Aorta (tissue), 5 donors: ENCODE measurements at places on chromosomes 2 and 18.

- H3K4me3 ChIP-seq: no peak overlapping the region
- no peaks in the 10 kb centered on the region for H3K4me1 ChIP-seq
- no peaks in the 10 kb centered on the region for H3K36me3 ChIP-seq
- DNase-seq: no peak
- no peaks in the 10 kb centered on the region for H3K27me3 ChIP-seq
Observed at GRCh38 chr2:138028538-138028937, 64.3 kb downstream of the HNMT start.

DNA sequence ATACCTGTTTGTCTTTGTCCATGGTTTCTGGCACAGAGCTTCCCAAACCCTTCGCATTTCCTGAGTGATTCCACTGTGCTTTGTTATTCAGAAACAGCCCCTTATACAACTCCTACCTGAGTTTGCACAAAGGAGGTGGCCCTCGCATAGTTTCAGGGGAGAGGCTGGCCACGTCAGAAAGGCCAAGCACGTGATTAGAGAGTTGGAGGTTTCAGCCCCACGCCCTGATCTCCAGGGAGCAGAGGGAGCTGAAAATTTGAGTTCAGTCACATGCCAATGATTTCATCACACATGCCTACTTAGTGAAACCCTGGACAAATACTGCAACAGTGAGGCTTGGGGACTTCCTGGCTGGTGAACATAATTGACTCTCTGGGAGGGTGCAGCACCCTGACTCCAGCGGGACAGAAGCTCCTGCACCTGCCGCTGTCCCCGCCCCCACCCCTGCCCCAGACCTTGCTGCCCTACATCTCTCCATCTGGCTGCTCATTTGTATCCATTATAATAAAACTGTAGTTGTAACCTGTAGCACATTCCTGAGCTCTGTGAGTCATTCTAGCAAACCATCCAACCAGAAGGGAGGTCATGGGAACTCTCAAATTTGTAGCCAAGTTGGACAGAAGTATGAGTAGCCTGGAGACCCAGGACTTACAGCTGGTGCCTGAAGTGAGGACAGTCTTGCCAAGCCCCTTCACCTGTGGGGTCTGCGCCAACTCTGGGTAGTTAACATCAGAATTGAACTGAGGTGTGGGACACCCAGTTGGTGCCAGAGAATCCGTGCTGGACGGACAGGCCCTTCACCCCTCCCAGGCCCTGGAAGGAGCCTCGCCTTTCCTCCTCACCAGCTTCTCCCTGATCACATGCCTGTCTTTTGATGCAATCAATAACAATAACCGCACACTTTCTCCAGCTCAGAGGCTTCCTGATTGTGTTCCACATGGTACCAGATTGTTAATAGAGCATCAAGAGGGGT is 224.3 kb downstream of the ANAPC1 start:
- no peaks in the 10 kb centered on the region for H3K36me3 ChIP-seq
- H3K27ac ChIP-seq: peak overlapping the region; percentile 2
- H3K27me3 ChIP-seq: no peaks in the 10 kb centered on the region
- no peak overlapping the region for H3K4me3 ChIP-seq
- DNase-seq: peak; percentile 89

DNA sequence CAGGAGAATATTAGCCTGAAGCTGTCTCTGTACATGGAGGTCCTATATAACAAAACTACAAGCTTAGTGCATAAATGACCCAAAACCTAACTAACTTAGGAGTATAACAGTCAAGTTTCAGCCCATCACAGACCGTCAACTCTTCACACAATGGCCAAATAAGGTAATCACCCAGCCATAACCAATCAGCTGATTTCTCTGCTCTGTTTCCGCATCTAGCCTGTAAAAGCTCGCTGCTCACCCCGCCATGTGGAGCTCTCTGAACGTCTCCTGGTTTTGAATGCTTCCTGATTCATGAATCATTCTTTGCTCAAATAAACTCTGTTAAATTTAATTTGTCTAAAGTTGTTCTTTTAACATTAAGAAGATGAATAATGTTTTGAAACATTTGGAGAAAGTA is 593.6 kb downstream of the TMX3 start:
- H3K4me3 ChIP-seq: no peak overlapping the region
- H3K27ac ChIP-seq: no peak overlapping the region
- H3K27me3 ChIP-seq: no peaks in the 10 kb centered on the region
- no peaks in the 10 kb centered on the region for H3K4me1 ChIP-seq

DNA sequence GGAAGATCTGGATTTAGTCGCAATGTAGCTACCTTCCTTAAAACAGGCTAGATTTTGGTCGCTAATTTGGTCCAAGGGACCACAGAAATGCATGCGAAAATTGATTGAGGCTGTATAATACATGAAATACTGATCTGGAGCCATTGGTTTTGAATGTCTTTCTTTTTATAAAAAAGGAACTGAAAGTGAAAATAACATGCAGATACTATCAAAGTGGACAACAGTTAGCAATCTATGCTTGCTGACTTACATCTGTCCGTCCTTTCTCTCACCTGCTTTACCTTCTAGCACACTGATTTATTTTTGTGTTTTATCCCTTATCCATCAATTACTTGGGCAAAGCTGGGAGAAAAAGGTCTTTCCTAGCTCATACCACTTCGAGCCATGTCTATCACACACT is 1459.8 kb upstream of the ACVR2A start:
- H3K4me1 ChIP-seq: no peaks in the 10 kb centered on the region
- no peak overlapping the region for H3K4me3 ChIP-seq
- H3K27me3 ChIP-seq: no peaks in the 10 kb centered on the region
- DNase-seq: no peak
- H3K27ac ChIP-seq: no peak overlapping the region

GRCh38 chr2:132547090-132547687 is 122.8 kb downstream of the LYPD1 start:
- H3K36me3 ChIP-seq: no peaks in the 10 kb centered on the region
- H3K4me3 ChIP-seq: no peak overlapping the region
- no peaks in the 10 kb centered on the region for H3K4me1 ChIP-seq
- no peak overlapping the region for H3K27ac ChIP-seq
- no peaks in the 10 kb centered on the region for H3K27me3 ChIP-seq
- DNase-seq: no peak

DNA sequence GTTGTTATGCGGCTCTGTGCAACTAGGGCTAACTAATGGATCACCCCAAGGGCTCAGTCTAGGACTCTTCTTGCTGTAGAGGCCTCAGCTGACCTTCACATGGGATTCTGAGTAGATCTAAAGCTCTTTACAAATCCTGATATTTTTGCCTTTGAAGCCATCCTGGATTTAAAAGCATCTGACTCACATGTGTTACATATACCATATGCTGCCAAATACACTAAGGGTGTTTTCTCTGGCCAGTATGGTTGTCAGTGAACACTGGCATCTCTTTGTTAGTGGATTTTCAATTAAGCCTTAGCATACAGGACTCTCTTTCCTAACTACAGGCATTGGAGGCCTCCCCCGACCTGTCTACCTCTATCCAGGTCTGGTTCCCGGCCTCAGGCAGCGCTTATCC is 992.8 kb upstream of the FANCL start:
- H3K36me3 ChIP-seq: no peaks in the 10 kb centered on the region
- no peak overlapping the region for H3K27ac ChIP-seq
- no peak for DNase-seq
- H3K27me3 ChIP-seq: no peaks in the 10 kb centered on the region
- no peak overlapping the region for H3K4me3 ChIP-seq
- no peaks in the 10 kb centered on the region for H3K4me1 ChIP-seq

- no peaks in the 10 kb centered on the region for H3K4me1 ChIP-seq
- no peaks in the 10 kb centered on the region for H3K36me3 ChIP-seq
- H3K27me3 ChIP-seq: no peaks in the 10 kb centered on the region
- no peak overlapping the region for H3K27ac ChIP-seq
- DNase-seq: no peak
Observed at GRCh38 chr2:115427436-115427835, 985.0 kb downstream of the DPP10 start.
